GM23248 (cell line): ENCODE measurements at places on chromosomes 1 and 21. TPM values are rescaled to one million over a fixed set of nuclear protein-coding genes. Genes with fewer than 3 reads are reported as not detected.

The C1QTNF12 gene
- polyA plus RNA-seq, result 2.0 and 2.1 TPM in 2 replicates

The NUP210L gene
- not detected in 2 replicates for polyA plus RNA-seq

The SH3BGR gene
- 5.0 and 5.7 TPM in 2 replicates for polyA plus RNA-seq

The HSPA13 gene
- polyA plus RNA-seq, result 51.4 and 51.6 TPM in 2 replicates

The PTGFR gene
- 7.8 and 8.3 TPM in 2 replicates for polyA plus RNA-seq

The BGLAP gene
- 0.25 and 0.54 TPM in 2 replicates for polyA plus RNA-seq

The PLPPR5 gene
- polyA plus RNA-seq, result not detected in 2 replicates

The CTBS gene
- polyA plus RNA-seq, result 52.4 and 53.7 TPM in 2 replicates

The IFI44L gene
- polyA plus RNA-seq, result 0.23 and 0.47 TPM in 2 replicates

The PRAMEF5 gene
- polyA plus RNA-seq, result not detected in 2 replicates

The HSD3B2 gene
- polyA plus RNA-seq, result not detected in 2 replicates

The PRAMEF4 gene
- not detected in 2 replicates for polyA plus RNA-seq

The ZC3H12A gene
- 5.0 and 7.1 TPM in 2 replicates for polyA plus RNA-seq

The CRYBG2 gene
- not detected in 2 replicates for polyA plus RNA-seq

The TMEM51 gene
- polyA plus RNA-seq, result 0.55 and 0.62 TPM in 2 replicates

The FAM163A gene
- polyA plus RNA-seq, result not detected in 2 replicates

The PLA2G2F gene
- not detected in 2 replicates for polyA plus RNA-seq

The LCE1A gene
- polyA plus RNA-seq, result not detected in 2 replicates

The TSSK3 gene
- polyA plus RNA-seq, result 0.47 TPM in 1 of 2 replicates, not detected in the other

The CRP gene
- not detected in 2 replicates for polyA plus RNA-seq

The AIM2 gene
- polyA plus RNA-seq, result 2.5 and 2.6 TPM in 2 replicates

The ANGPTL3 gene
- polyA plus RNA-seq, result not detected in 2 replicates

The ADAMTSL4 gene
- polyA plus RNA-seq, result 45.4 TPM in 2 replicates

The SNX7 gene
- polyA plus RNA-seq, result 84.3 and 90.6 TPM in 2 replicates

The NECTIN4 gene
- 0.40 and 0.54 TPM in 2 replicates for polyA plus RNA-seq

The SLAMF9 gene
- polyA plus RNA-seq, result 0.48 and 0.51 TPM in 2 replicates

The OR2AK2 gene
- not detected in 2 replicates for polyA plus RNA-seq

The CYP4A22 gene
- not detected in 2 replicates for polyA plus RNA-seq

The SERINC2 gene
- polyA plus RNA-seq, result 96.0 and 99.6 TPM in 2 replicates

The SPRR4 gene
- not detected in 2 replicates for polyA plus RNA-seq

The MYOG gene
- not detected in 2 replicates for polyA plus RNA-seq

The CYP4Z1 gene
- polyA plus RNA-seq, result not detected in 2 replicates

The SLC1A7 gene
- polyA plus RNA-seq, result 0.51 and 0.76 TPM in 2 replicates

The CRYAA gene
- polyA plus RNA-seq, result not detected in 2 replicates

The AMY2B gene
- polyA plus RNA-seq, result 0.63 and 0.94 TPM in 2 replicates

The LCE6A gene
- polyA plus RNA-seq, result not detected in 2 replicates

The PRAMEF18 gene
- polyA plus RNA-seq, result not detected in 2 replicates

The SLC26A9 gene
- not detected in 2 replicates for polyA plus RNA-seq

The SH2D1B gene
- polyA plus RNA-seq, result 0.38 TPM in 1 of 2 replicates, not detected in the other

The HUNK gene
- 0.30 and 0.32 TPM in 2 replicates for polyA plus RNA-seq

The NOS1AP gene
- polyA plus RNA-seq, result 0.18 TPM in 1 of 2 replicates, not detected in the other

The LAMB3 gene
- 2.5 and 3.0 TPM in 2 replicates for polyA plus RNA-seq
